ENCODE measurements at places on chromosomes 6 and 20.

GRCh38 chr20:19354950-19355349, 142.5 kb downstream of the SLC24A3 start:
- no peak for DNase-seq

- no peak for DNase-seq
These were observed 7.7 kb upstream of the FOXF2 start for GRCh38 chr6:1381481-1382330.

DNA sequence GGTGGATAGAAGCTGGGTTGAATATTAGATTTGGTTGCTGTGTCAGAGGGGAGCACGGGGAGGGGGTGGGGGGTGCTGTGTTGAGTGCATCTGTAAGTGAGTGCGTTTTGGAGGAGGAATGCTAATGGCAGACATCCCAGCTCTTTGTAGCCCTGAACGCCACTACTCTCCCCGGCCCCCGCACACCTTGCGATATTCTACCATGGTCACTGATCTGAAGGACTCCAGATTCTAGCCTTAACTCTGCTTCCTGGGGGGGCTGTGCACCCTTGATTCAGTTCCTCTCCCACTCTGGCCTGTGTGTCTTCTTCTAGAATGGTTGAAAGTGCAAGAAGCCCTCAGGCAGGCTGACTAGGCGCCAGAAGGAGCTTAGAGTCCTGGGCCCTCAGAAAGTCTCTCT, 7.1 kb downstream of the GLP1R start:
- no peak for DNase-seq

GRCh38 chr6:44942798-44943197, 385.3 kb upstream of the RUNX2 start:
- no peak for DNase-seq

- DNase-seq: no peak
These were observed 30.2 kb upstream of the GGTLC1 start for GRCh38 chr20:24018796-24019195.

DNA sequence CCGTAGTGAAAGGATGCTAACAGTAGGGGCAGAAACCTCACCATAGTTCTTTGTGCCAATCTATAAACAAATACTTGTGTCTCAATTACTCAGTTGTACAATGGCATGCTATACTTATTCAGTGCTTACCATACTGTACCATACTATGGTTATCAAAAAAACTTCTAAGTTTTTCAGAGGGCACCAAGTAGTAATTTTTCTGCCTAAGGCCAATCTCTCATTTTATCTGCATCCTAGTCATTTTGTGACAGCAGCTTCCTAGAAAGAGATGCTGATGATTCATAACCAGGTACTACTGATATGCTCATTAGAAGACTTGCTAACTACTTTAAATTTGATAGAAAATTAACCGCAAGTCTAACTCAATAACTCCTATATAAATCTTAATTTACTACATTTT, 42.9 kb downstream of the TMEM244 start:
- DNase-seq: no peak

- DNase-seq: no peak
These were observed 190.0 kb downstream of the PLCB4 start for GRCh38 chr20:9258901-9259300.

DNA sequence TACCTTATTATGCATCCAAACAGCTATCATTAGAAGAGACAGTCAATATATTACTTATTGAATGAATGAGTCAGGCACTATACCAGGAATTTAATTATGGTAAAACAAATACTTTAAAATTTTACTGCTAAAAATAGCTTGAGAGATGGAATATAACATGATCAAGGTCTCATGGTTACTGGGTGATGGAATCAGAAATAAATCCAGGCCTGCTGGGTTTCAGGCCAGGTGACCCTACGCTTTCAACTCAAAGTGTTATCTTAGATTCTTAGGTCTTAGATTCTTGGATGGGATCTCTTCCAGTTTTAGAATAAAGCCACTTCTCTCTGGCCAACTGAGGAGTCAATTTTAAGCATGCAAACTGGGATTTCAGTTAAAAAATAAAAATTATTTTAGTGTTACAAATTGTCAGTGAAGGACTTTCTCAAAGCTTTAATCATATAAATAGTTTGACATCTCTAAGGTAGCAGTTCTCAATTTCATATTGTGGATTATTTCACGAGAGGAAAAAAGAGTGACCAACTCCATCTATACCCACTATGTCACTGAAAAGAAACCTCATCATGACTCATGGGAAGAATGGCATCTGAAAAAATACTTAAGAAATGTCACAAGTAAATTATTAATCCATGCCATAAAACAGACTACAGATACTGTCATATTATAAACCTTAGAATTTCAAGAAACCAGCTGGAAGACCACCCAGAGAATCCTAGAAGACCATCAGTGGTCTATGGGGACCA, 283.4 kb upstream of the RUNX2 start:
- DNase-seq: no peak

GRCh38 chr20:49078310-49078709, 32.2 kb downstream of the CSE1L start:
- DNase-seq: no peak

GRCh38 chr20:24676353-24676977, 207.0 kb downstream of the SYNDIG1 start:
- no peak for DNase-seq

- no peak for DNase-seq
These were observed 8.8 kb downstream of the GNL1 start for GRCh38 chr6:30547454-30547853.

DNA sequence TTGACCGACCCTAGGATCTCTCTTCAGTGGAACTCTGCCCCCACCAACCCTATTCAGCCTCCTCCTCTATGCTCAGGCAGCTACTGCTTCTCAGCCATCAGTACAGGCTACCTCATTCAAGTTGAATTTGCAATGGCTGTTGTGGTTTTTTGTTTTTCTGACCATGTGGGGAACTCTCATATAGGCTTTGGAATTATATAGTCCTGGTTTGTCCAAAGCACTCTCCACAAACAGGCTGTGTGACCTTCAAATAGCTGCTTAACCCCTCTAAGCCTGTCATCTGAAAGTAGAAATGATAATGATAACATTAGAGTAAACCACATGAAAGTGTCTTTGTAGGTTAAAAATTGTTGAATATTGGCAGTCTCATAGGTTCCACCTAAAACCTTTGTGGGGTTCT, 80.3 kb downstream of the UNC5CL start:
- no peak for DNase-seq

DNA sequence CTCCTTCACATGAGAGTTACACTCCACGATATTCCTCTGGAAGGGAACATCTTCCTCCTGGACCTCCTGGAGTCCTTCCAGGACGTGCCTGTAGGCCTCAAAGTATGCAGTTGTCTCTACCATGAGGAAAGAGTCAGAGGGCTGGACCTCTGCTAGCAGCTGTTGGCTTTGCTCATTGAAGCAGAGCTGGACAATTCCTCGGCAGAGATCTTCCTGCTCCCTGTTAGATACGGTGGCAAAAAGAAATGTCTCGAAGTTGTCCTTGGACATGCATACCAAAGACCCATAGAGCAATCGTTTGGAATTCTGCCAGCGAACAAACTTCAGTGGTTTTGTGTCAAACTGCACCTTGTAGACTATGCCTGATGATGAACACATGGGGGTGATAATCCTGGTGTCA, 7.7 kb downstream of the ZNFX1 start:
- no peak for DNase-seq

DNA sequence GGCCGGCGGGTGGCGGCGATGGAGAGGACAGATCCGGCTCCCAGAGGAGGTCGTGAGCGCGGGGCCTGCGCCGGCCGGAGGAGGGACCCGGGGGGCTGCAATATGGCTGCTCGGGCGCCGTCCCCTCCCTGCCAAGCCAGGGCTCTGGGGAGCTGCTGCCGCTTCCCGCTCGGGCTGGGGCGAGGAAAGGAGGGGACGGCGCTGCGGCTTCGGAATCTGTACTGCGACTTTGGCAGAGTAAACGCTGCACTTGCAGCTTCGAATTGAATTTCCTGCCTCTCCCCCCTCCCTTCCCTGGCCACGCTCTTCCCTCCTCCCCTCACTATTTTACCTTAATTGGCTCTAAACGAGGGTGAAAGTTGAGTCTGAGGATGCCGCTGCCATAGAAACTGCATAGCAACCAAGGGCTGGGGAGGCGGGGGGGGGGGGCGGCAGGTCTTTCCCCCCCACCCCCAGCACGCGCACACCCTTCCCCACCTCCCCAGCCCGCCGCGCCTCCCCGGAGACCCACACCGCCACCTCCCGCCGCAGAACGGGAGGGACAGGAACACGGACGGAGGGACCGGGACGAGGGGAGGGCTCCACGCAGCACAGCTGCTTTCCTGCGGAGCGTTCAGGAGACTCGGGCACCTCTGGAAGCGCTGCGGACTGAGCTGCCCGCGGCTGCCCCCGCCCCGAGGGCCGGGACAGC, 93.9 kb downstream of the RNASET2 start:
- DNase-seq: no peak

GRCh38 chr6:43710576-43710975, 23.0 kb upstream of the MRPS18A start:
- no peak for DNase-seq

DNA sequence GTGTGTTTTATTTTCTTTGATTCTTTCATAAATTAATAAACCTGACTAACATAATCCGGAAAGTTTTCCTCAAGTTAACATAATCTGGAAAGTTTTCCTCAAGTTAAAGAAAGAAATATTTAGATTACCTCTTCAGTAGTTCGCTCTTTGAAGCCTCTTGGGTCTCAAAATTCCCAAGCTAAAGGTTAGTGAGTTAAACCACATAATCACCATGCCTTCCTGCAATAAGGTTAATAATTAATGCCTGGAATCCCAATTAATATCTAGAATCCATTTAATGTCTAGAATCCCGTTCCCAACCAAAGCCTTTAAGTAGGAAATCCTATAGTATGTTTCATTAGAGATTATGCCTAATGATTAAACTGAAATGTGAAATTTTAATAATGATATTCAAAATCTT, 12.9 kb downstream of the DCDC2 start:
- no peak for DNase-seq

GRCh38 chr20:62709537-62709905, 885 bp downstream of the NTSR1 start:
- DNase-seq: no peak

DNA sequence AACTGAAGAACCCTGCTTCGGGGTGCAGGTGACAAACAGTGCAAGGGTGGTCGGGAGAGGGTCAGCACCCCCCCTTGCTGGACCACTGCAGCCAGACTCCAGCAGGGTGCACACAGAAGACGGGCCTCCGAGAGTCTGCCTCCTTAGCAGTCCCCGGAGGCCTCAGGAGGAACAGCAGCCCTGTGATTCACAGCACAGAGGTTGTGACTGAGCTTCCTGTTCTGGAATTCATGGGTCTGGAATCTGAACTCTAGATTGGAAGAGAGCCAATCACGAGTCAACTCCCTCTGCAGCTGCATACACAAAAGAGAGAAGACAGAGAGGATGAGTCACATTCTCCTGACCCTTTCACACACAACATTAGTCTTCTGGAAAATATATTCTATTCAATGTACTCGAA, 249.0 kb upstream of the OPRM1 start:
- no peak for DNase-seq

DNA sequence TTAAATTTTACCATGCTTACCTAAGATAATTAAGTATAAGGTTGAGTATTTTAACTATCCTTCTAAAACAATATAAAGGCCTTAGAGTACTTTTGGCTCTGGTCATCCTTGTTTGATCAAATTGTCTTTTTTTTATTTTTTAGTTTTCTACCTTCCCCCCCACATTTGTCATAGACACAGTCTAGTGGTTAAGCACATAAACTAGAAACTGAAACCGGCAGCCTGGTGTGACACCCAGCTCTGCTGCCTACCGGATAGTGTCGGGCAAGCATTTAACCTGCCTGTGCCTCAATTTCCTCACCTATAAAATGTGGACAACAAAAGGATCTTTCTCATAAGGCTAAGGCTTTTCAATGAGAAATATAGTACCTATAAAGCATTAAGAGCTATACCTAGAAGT, 21.6 kb upstream of the TULP4 start:
- DNase-seq: no peak

- DNase-seq: no peak
These were observed 37.6 kb upstream of the CCN6 start for GRCh38 chr6:112016320-112016719.

GRCh38 chr6:127299522-127300240, 33.0 kb downstream of the RNF146 start:
- DNase-seq: no peak

- no peak for DNase-seq
These were observed 50.0 kb upstream of the NOX3 start for GRCh38 chr6:155505608-155505989.

GRCh38 chr6:131052181-131052580, 10.9 kb downstream of the EPB41L2 start:
- DNase-seq: no peak

DNA sequence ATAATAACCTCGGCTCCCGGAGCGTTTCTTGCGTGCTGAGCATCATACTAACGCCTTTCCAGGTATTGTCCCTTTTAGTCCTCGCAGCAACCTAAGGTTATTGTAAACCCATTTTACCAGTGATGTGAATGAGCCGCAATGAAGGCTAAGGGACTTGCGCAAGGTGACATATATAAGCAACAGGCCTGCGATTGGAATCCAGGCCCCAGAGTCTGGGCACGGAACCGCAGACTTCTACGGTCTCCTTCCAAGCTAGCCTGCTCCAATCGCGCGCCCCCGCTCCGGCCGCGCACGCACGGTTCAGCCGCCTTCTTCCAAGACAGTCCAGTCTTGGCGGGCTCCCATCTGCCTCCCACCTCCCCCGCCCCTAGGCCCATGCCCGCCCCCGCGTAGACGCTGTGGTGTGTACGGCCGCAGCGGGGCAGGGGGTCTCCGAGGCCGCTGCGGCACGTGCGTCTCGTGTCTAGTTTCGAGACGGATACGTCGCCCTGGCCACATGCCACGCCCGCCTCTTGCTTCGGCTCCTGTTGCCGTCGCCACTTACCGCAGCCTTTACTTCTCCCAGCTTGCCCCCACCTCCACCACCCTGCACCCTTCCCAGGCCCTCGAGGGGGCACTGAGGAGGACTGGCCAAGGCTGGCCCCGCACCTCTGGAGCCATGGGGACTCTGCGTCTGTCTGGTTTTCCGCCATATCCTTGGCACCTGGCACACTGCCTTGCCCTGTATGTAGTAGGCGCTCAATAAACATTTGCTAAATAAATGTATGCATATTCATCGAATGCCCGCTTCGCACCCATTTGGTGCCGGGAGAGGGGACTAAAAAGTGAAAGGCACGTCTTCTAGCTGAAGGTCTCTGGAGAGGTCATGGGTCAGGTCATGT, 855 bp upstream of the GFOD1 start:
- no peak for DNase-seq

- no peak for DNase-seq
These were observed 850.5 kb upstream of the GJE1 start for GRCh38 chr6:141282263-141282662.
